Stomach (tissue), 19 donors: ENCODE measurements at places on chromosomes 1 and 21. TPM values are rescaled to one million over a fixed set of nuclear protein-coding genes. Genes with fewer than 3 reads are reported as not detected.

The SAMD13 gene
- polyA plus RNA-seq = 9.0 TPM

The MFAP2 gene
- 2.7 TPM for polyA plus RNA-seq

The CFHR2 gene
- polyA plus RNA-seq = not detected

The DIO1 gene
- polyA plus RNA-seq = not detected

The PLA2G2A gene
- polyA plus RNA-seq = 46.7 TPM

The S100A7 gene
- 107 TPM for polyA plus RNA-seq

The FCGR1A gene
- polyA plus RNA-seq = 7.5 TPM

The CCDC185 gene
- not detected for polyA plus RNA-seq

The GPA33 gene
- not detected for polyA plus RNA-seq

The ERG gene
- 2.7 TPM for polyA plus RNA-seq

The C4BPB gene
- polyA plus RNA-seq = 14.8 TPM

The SYTL1 gene
- 222 TPM for polyA plus RNA-seq

The CRABP2 gene
- 7.5 TPM for polyA plus RNA-seq

The GBP4 gene
- 13.3 TPM for polyA plus RNA-seq

The CFHR5 gene
- polyA plus RNA-seq = not detected

The PLA2G2C gene
- not detected for polyA plus RNA-seq

The EPHA10 gene
- 2.1 TPM for polyA plus RNA-seq

The OR2T29 gene
- not detected for polyA plus RNA-seq

The RNF207 gene
- polyA plus RNA-seq = 17.5 TPM

The MXRA8 gene
- 33.8 TPM for polyA plus RNA-seq
